Frontal cortex (tissue), 4 donors: ENCODE measurements at places on chromosomes 4 and X.

GRCh38 chrX:111167334-111167733 lies 71.3 kb downstream of the PAK3 start:
- no peak for DNase-seq

DNA sequence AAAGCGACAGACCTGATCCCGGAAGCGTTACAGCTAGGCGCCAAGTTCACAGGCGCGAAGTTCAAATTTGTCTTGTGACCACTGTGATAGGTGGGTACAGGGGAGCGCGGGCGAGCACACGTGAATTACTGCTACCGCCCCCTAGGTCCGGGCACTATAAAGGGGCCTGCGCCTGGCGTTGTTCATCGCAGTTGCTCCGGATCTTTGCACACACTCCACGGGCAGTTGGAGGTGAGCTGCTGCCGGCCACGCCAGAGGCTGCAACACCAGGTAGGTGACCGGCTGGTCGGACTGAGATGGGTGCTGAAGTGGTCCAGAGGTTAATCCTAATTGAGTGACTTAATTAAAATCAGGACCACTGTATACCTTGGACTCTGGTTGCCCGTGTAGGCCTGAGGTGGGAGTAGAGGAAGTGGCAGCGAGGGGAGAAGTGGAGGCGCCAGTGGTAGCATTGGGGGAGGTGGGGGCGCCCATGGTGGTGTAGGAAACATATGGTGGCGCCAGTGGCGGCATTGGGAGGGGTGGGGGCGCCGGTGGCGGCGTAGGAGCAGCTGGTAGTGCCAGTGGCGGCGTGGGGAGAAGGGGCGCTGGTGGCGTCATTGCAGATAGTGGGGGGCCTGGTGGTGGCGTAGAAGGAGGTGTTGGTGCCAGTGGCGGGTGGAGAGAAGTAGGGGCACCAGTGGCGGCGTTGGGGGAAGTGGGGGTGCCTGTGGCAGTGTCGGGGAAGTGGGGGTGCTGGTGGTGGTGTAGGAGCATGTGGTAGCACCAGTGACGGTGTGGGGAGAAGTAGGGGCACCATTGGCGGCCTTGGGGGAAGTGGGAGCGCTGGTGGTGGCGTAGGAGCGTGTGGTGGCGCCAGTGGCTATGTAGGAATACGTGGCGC lies at the start of gene GCNA:
Gene GCNA, plus strand, starts transcription at position 185 of the 883 bp plus-strand sequence. CDS start 2,385 bp downstream, outside the sequence.
- DNase-seq = no peak

GRCh38 chr4:183885205-183885720 lies 19.8 kb upstream of the STOX2 start:
- DNase-seq = no peak

- no peak for DNase-seq
These were observed 4.7 kb downstream of the HS3ST1 start for GRCh38 chr4:11424000-11424399.

DNA sequence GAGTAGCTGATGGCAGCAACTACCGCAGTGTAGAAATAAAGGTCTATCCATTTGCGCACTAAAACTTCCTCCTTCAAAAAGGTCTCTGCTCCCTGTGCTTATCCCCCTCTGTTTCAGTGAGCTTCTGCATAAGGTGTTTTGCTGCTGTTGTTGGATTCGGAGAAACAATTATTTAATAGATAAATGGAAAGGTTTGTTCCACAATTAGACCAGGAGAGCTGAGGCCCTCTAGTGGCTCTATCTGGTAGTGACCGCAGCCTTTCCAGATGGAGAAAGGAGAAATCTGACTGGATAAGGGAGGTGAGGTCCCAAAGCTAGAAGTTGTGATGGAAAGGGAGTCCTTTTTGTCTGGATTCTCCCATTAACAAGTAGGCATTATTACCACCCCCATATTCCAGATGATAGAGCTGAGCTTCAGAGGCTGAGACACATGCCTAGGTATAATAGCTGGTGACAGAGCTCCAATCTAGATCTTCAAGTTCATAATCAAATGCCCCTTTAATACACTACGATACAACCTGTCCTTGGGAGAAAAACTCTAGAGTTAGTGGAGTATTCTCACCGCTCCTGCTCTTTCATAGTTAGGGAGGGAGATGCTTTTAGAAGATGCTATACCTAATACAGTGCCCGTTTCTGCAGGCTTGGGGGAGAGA lies 5.1 kb upstream of the GABRQ start:
- no peak for DNase-seq

- DNase-seq = no peak
These were observed 256.9 kb downstream of the ADAMTS3 start for GRCh38 chr4:72312032-72312650.
